ENCODE measurements at places on chromosomes 4 and X.

DNA sequence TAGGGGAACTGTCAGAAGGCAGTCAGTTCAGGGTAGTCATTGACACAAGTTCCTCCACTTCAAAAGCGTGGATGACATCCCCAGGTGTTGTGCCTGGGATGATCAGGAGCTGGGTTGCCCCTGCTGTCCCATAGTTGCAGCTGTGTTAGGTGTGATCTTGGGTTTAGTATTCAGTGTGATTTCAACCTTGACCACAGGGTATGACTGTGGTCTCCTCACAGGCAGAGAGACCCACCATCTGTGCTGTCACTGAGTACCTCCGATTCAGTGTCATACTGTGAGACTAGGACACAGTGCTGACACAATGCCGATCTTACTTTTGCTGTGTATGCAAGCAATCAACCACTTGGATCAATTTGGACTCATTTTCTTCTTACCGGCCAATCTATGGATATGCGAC, 25.2 kb downstream of the FOXR2 start:
- DNase-seq, result no peak

GRCh38 chr4:53713296-53713695, 122.0 kb upstream of the LNX1 start:
- no peak for DNase-seq

- DNase-seq, result peak; percentile 54
Observed at GRCh38 chr4:3176367-3177229, 72.4 kb upstream of the MSANTD1 start.

- DNase-seq, result no peak
Observed at GRCh38 chr4:109738104-109738872, 8.4 kb upstream of the PLA2G12A start.

DNA sequence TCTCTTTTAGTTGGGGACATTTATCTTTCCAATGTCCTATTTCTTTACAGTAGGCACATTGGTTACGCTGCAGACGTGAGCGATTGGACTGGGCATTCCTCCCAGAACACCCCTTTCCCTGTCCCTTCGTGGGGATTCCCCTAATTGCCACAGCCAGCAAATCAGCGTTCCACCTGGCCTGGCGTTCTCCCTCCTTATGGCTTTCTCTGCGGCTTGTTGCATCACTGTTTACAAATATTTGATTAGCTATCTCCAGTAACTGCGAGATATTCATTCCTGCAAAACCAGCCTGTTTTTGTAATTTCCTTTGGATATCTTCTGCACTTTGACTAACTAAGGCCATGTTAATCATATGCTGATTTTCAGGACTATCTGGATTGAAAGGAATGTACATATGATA, 202.5 kb upstream of the KLF8 start:
- DNase-seq, result no peak

GRCh38 chr4:1463927-1464540, 57.8 kb upstream of the NKX1-1 start:
- peak; percentile 81 for DNase-seq

GRCh38 chr4:2482192-2482591, 13.3 kb downstream of the RNF4 start:
- no peak for DNase-seq

GRCh38 chr4:53003959-53004358, 141.8 kb downstream of the RASL11B start:
- DNase-seq, result no peak

GRCh38 chrX:24149351-24150050, at the start of gene ZFX:
Gene ZFX, plus strand, starts transcription at chrX:24149729. Its CDS starts 23,014 bp downstream, at chrX:24172743.
- DNase-seq, result peak; percentile 89

DNA sequence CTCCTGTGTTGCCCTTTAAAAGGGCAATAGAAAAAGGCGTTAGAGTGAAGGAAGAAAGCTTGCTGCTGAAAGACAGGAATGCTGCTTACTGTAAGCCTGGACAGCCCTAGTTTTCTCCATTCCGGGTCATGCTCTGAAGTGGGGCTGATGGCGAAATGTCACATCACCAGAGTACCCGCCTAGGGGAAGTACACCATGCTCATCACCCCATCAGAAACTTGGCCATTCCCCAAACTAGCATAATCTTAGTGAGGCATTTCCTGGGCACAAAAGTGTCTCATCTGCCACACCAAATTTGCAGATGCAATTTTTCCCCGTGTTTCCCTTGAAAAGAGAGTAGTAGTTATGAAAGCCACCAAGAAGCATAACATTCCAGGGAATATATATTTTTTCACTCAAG, 47.8 kb upstream of the CAMK2D start:
- no peak for DNase-seq

DNA sequence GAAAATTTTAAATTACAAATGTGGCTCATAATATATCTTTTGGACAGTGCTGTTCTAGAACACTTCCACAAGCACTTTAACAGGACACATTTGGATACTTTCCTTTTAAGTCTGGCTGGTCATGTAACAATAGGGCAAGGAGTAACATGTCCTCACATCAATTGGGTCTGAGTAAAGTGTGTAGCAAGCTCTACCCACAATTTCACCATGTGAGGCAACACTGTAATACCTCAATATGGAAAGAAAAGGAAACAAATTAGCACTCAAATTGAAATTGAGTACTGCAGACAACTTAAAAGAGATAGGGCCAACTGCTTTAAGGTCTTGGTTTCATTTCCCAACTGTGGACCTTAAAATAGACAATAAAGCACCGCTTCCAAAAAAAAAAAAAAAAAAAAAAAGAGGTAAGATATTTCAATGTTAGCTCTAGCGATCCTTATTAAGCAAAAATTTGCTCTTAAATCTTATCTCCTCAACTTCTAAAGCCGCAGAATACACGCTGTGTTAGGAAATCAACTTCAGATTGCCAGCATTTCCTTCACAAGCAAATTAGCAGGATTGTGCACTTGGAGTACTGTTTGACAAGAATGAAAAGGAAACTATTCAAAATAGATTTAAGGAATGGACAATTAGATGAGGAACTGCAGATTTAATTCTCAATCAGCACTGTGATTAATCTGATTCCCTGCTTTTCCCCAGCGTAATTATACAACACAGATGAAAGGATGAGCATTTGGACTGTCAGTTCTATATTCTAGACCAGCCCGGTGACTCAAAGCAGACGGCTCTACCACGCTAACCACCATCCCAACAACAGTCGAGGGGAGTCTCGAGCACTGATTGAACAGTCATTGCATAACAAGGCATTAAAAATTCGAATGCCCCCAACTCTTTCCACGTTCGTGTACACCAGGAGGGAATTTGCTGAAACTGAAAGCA, 1.6 kb downstream of the CASK start:
- DNase-seq, result no peak

DNA sequence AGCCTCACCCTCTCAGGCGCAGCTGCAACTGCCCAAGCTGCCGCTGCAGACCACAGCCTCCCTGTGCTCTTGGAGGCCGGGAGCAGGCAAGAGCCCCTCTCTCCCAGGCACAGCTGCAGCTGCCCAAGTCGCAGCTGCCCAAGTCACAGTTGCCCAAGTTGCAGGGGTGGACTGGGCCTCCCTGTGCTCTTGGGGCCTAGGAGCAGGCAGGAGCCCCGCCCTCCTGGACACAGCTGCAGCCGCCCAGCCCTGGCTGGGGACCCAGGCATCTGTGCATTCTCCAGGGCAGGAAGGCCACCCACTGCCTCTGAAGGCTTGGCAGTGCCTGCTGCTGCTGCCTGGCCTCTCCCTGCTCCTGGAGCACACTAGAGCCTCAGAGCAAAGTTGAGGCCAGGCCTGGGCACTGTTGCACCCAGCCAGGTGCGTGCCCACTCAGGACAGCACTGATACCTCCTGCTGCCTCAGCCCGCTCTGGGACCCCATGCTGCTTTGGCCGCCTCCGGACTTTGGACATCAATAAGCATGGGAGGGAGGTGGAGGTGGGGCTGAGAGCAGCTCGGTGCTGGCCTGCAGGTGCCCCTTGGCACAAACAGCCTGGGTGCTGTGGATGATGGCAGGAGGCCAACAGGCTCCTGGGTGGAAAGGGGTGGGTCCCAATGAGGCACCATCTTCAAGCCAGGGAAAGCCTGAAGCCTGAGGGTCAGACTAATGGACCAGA, 247.5 kb downstream of the PDGFC start:
- no peak for DNase-seq

GRCh38 chr4:62208921-62209320, 1008.8 kb downstream of the ADGRL3 start:
- no peak for DNase-seq

- DNase-seq, result no peak
Observed at GRCh38 chrX:52865343-52865998, 2.4 kb downstream of the XAGE3 start.

- no peak for DNase-seq
Observed at GRCh38 chr4:54496412-54496811, 161.3 kb upstream of the KIT start.

GRCh38 chr4:683247-683897, 5.6 kb downstream of the SLC49A3 start:
- DNase-seq, result no peak

DNA sequence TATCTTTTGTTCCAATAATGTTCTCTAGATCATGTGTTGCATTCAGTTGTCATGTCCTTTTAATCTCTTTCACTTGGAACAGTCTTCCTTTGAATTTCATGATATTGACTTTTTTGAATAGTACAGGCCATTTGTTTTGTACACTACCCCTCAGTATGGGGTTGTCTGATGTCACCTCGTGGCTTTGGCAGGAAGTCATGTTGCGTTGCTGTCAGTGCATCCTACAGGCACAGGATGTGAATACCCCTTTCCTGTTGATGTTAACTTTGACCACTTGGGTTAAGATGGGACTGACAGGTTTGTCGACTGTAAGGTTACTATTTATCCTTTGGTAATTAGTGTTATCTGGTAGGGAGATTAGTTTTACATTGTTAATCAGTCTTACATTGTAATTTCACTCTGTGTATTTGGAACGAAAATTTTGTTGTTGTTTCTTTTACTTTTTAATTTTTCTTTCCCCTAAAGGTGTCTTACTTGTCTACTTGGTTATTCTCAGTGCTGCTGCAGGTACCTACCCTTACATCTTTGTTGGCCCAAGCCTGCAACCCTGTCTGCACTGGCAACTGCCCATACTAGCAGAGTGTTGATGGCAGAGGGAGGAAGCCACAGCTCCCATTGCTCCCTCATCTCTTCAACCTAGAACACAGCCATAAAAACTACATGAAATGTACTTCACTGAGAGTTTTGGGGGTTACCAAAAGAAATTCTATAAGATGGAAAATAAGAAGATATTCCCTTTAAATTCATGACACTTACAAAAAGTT, 14.7 kb upstream of the ATP8A1 start:
- no peak for DNase-seq

- no peak for DNase-seq
Observed at GRCh38 chr4:53608242-53608641, 17.0 kb upstream of the LNX1 start.

GRCh38 chr4:82429728-82430192, 502 bp downstream of the HNRNPDL start:
- no peak for DNase-seq

GRCh38 chrX:71182871-71183270, 38.2 kb downstream of the NLGN3 start:
- DNase-seq, result no peak

GRCh38 chr4:93446038-93446437, 382.5 kb upstream of the ATOH1 start:
- DNase-seq, result no peak

- no peak for DNase-seq
Observed at GRCh38 chr4:164136180-164136616, 617.7 kb upstream of the SMIM31 start.

GRCh38 chr4:120286813-120287212, 220.2 kb upstream of the MAD2L1 start:
- DNase-seq, result no peak

- no peak for DNase-seq
Observed at GRCh38 chrX:15953801-15954200, 99.2 kb upstream of the AP1S2 start.

DNA sequence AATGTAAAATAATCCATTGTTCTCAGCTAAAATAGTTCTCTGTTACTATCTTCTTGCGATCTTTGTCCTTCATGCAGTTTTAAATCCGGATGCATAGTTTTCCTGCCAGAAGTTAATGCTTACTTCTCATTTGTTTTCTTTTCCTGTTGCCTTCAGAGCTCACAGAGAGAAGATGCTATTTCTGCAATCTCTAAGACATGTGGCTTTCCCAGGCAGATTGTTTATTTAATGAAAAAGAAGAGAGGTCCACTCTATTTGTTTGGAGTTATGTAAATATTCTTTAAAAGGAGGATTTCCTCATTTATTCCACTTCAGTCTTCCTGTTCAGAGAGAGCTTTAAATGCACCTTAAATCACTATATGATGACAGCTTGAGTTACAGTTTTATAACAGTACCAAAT, 39.3 kb upstream of the HPGD start:
- DNase-seq, result no peak

DNA sequence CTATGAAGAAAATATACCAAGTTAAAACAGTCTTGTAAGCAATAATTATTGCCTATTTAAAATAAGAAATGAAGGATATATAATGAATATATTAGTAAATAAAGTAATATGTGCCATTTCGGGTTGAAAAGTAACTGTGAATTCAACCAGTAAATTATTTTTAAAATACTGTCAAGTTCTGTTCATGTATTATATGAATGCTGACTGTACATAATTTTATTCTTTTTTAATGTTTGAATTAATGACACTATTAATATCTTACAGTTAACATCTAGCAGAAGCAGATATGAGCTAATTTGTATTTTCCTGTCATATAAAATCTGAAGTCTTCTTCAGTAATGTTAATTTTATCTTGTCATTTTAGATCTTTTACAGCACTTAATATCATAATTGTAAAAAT, 632.9 kb downstream of the CCSER1 start:
- DNase-seq, result no peak

DNA sequence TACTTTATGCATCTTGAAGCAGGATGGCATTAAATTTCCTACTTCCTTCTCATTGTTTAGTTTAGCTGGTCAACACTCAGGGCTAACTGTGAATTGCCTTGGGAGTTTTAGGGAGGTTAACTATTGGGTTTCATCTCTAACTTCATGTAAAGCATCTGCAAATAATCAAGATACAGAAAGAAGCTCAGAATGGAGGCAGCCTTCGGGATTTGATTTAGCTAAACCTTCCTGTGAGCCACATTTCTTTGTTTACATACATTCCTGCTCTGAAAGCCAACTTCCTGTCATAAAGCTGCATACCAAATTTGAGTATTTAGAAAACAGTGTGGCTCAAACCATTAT, 131.7 kb upstream of the PCDH18 start:
- DNase-seq, result no peak

GRCh38 chr4:8740666-8741395, 130.8 kb downstream of the HMX1 start:
- DNase-seq, result peak; percentile 83

- no peak for DNase-seq
Observed at GRCh38 chrX:37825215-37825842, 22.0 kb downstream of the DYNLT3 start.

- DNase-seq, result no peak
Observed at GRCh38 chr4:95288552-95288951, 260.2 kb downstream of the UNC5C start.

Measured in osteocyte (in vitro differentiated cells).